ENCODE measurements at places on chromosomes 7 and 10.

DNA sequence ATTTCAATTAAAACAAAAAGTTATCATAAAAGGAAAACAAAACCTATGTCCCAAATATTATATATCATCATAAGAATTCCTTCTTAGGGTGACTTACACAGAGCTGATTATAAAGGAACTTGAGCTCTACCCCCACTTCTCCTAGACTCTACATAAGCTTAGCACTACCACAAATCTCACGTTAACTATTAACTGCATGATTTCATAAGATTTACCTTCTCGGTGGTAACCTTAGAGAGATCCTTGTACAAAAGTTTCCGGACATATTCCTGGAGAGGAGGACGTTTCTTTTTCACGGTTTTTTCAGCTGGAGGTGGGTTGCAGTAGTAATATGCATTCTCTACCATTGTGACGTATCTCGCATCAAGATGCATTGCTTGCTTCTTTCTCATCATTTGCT is 83.7 kb downstream of the UPF2 start:
- DNase-seq: no peak

DNA sequence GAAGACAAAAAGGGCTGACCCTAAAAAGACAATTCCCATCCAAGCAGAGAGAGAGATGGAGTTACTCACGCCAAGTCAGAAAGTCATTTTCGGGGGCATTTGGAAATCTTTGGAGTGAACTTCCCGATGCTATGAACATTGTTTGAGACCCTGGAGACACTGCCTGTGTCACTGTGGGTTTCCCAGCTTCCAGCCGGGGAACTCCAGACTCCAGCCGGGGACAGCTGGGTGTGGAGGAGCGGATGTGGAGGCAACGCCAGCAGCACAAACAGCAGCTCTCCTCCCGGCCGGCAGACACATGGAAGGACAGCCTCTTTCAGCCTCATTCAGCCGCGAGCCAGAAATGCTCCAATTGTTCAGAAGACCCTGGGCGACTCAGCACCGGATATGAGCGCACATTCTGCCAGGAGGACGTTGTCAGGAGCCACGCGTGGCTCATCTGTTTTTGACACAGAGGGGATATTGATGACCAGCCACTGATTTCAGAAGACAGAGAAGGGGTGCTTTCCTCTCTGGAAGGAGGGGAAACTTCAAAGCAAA is 97.6 kb downstream of the PRPF18 start:
- DNase-seq: no peak

DNA sequence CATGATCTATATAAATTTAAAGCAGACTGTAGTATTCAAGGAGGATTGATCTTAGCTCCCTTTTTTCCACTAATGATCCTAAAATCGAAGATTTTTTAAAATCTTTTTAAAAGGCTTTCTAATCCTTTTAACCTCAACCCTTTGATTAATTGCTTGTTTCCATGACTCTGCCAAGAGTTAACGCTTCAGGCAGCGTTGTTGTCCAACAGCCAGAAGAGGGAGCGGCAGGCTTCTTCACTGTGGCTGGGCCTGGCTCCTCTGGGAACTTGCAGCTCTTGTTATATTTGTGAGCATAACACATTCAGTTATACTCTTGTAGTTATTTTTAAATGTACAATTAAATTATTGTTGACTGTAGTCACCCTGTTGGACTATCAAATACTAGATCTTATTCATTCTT is 26.3 kb downstream of the CRCP start:
- DNase-seq: no peak

DNA sequence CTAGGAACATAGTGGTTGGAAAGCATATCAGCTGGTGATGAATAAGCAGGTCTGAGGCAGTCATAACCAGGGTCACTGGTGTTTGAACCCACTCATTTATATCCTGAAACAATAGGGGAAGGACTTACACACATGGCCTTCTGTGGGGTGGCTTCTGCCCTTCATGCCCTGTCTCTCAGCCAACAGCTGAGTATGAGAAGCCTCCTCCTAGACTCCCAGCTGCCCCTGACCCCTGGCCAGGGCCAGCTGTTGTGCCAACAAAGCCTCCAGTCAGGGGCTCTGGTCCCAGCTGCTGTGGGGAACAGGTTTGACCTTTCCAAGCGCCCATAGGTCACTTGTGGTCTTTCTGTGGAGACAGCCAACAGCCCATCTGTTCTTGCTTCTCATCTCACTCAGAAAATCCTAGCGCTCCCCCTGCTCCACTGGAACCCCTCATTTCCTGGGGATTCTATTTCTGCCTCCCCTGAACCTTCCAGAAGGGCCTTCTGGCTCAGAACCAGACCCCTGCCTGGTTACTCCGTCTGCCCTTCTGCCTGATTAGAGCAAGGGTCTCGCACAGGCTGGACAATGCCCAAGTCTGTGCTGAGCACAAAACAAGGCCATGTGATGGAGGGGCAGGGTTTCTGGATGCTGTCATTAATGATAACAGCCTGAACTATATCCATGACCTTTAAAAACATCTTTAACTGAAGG is 9.7 kb upstream of the PURB start:
- DNase-seq: no peak

DNA sequence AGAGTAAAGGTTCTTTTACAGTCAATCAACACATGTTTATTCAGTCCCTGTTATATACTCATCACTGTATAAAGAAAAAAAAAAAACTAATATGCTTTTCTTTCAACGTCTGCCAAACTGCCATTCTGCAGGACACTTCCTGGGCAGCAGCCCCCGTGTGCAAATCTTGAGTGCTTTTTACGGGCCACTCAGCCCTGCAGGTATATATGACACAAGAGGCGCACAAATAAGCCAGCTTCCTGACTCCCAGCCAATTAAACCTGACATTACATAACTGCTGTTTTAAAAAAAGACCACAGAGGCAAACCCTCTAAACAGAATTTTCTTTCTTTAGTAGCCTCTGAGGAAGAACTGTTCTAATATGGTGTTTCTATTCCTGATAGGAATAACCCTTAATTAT is 263.0 kb upstream of the NEBL start:
- no peak for DNase-seq

DNA sequence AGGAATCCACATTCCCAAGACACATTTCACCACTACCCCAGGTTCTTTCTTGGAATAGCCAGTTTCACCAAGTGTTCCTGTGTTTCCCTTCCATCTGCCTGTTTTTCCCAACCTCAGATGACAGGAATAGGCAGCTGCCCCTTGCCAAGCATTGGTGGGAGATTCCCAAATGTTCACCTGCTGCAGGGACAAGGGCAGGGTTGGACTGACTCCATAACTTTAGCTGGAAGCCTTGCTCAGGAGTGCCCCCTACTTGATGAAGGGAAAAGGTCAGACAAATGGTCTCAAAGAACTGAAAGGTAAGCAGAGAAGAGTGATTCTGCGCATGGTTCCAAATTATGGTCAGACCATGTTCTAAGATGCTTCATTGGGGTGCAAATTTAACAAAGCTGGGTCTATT is 45.1 kb upstream of the LYZL1 start:
- DNase-seq: no peak

DNA sequence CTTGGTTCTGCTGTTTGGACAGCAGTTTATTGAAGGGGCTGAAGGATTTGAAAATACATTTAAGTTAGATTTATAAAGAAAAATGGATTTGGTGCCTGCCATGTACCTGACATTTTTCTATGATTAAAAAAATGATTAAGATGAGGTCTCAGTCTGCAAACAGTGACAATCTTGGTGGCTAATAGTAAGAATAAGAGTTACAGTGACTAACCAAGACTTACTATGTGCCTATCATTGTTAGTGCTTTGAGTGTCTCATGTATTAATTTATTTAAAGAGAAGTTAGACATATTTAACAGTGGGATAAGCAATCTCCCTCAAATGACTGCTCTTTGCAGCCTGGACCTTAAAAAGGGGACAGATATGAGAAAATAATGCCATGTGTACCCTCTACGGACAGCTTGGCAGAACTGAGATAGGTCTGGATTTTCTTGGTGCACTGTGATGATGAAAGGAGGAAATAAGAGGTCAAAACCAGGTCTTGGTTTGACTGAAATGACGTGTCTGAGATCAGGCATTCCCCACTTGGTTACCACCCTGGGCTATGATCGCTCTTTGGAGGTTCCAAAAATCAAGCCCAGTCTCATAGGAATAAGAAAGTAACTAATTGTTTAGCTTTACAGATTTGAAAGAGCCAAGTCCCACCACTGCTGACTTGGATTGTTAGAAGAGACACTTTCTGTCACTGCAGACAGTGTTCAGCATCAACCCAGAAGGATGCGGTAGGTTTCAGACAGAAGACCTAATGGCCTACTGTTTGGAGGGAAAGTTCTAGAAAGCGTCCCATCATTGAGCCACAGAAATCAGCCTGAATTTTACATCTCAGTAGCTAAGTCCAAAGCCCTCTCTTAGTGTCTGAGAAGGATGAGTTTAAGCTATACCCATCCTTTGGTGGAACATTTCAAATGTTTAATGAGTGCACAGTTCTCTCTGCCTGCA is 2.1 kb downstream of the CASP7 start:
- DNase-seq: no peak

GRCh38 chr7:26001662-26002244 is 150.2 kb upstream of the NFE2L3 start:
- DNase-seq: no peak

GRCh38 chr10:57624856-57625592 is 642.7 kb downstream of the IPMK start:
- DNase-seq: no peak

DNA sequence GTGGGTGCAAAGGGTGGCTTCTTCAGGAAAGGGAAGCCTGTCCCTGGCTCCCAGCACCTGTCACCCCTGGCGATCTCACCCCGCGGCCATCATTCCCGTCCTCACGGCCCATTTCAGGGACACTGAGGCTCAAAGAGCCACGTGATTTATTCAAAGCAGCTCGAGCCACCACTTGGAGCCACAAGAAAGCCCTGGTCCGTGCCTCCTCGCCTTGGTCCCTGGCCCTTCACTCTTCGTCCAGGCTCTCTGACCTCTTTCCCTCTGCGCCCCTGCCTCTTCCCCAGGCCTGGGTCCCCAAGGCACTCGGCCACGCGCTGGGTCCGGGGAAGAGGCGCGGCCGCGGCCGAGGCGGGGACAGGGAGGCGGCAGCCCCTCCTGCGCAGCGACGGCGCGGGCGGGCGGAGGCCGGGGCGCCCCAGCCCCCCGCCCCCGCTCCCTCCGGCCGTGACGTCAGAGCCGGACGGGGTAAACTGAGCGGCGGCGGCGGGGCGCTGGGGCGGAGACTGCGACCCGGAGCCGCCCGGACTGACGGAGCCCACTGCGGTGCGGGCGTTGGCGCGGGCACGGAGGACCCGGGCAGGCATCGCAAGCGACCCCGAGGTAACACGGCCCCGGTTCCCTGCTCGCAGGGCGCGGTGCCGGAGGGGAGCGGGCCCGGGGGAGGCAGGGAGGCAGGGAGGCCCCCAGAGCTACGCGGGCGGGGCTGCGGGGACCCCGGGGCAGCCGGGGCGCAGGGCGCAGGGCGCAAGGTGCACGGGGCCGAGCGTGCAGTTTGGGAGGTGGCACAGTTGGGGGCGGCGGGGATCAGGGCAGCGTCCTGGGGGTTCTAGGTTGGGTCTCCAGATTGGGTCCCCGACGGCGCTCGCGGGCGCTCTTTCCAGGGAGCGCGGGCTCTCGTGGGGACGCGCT is at the start of gene SLC18A2:
Gene SLC18A2 (plus strand): TSS at position 494 of the 909 bp plus-strand sequence. CDS start 580 bp downstream, outside the sequence.
- no peak for DNase-seq

- no peak for DNase-seq
Measured at GRCh38 chr7:104653825-104654401, 325.5 kb downstream of the LHFPL3 start.

DNA sequence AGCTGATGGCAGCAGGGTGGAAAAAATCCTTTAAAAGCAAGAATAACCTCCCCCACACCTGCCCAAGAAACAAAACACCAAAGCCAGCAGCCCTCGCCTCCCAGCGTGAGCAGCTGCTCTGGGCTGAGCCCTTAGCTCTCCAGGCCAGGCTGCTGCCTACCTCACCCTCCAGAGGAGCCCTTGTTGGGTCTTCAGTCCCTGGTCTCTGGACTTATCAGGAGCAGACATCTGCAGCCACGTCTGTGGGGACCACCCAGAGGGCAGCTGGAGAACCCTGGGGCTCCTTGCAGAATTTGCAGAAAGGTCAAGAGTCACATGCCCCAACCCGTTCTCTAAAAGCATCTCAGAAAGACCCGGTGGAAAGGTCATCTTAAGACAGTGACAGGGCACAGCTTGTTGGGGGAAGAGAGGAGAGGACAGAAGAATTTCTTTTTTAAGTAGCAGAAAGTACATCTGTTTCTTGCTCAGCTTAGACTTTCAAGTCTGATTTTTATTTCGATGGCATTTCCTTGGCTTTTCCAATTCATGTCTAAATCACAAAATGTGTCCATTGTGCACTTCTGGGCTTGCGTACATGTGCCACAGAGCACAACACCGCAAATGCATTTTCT is 425.7 kb upstream of the NFE2L3 start:
- no peak for DNase-seq

DNA sequence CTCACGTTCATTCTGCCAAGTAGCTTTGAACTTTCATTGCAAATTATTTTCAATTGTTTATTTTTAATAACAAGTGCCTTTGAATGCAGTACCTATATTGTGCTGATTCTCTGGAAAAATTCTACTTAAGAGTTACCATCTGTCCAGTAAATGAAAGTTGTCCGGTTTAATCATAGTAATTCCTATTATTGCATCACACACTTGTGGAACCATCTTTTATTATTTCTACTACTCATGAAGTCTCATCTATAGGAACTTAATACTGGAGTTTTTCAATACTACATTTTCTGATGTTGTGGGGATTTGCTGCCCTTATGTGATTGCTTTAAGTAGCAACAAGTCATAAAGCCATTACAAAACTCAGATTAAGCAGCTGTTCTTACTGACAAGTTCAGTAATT is 16.5 kb upstream of the SKAP2 start:
- no peak for DNase-seq

GRCh38 chr10:71432101-71432905 is 35.6 kb downstream of the CDH23 start:
- no peak for DNase-seq

- peak; percentile 76 for DNase-seq
Measured at GRCh38 chr7:106866298-106867281, 1.5 kb downstream of the PIK3CG start.

GRCh38 chr10:108688314-108688713 is 1235.0 kb downstream of the XPNPEP1 start:
- no peak for DNase-seq

DNA sequence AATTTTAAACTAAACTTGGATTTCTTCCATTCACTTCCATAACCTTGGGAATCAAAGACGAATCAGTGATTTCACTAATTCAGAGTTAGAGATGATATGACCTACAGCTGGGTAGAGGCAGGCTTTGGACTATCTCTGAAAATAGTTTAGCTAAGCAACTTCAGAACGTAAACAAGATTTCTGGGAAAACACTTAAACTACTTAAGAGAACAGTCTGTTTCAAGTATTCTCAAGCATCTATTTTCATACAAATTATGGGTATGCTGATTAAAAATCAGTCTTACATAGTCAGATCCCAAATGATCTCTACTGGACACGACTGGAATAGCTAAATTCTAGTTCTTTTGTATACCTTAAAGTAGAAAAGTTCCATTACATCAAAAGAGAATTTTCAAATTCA is 179.9 kb downstream of the PLCE1 start:
- DNase-seq: no peak

Data from AML-193 (cell line).